Activated T-helper 17 cell treated with anti-CD3 and anti-CD28 coated beads, Interleukin-2, amount 50 U/mL, for 72 hours (primary cell): ENCODE measurements at places on chromosomes 16 and 17. TPM values are rescaled to one million over a fixed set of nuclear protein-coding genes. Genes with fewer than 3 reads are reported as not detected.

DNAAF8 gene
- not detected for total RNA-seq

GRCh38 chr16:1613211-1613622 lies 1.1 kb downstream of the CRAMP1 start:
- H3K27ac ChIP-seq = peak overlapping the region; percentile 84
- peak overlapping the region; percentile 88 for H3K4me3 ChIP-seq
- no peak for ATAC-seq
- no peaks in the 10 kb centered on the region for H3K27me3 ChIP-seq

C17orf50 gene
- total RNA-seq = not detected

GRCh38 chr17:32971171-32971570 lies 20.5 kb upstream of the SPACA3 start:
- H3K27me3 ChIP-seq = no peaks in the 10 kb centered on the region
- no peaks in the 10 kb centered on the region for H3K36me3 ChIP-seq
- no peak overlapping the region for H3K27ac ChIP-seq
- ATAC-seq = peak; percentile 91

MT1A gene
- 1.5 TPM for total RNA-seq

GUCY2D gene
- 0.77 TPM for total RNA-seq

TMIGD1 gene
- total RNA-seq = not detected

DNA sequence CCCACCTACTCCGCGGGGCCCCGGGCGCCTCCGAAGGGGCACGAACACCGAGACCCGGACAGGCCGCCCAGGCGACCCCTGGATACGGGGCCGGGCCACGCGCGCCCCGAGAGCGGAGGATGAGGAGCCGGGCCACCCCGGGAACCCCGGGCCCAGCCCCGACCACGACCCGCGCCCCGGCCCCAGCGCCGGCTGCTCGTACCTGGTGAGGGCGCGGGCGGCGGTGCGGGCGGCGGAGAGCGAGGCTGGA lies 192 bp downstream of the FASN start:
- ATAC-seq = no peak
- H3K27ac ChIP-seq = no peak overlapping the region
- H3K36me3 ChIP-seq = peaks cover 25% of the 10 kb centered on the region
- H3K4me3 ChIP-seq = peak overlapping the region; percentile 17

DNA sequence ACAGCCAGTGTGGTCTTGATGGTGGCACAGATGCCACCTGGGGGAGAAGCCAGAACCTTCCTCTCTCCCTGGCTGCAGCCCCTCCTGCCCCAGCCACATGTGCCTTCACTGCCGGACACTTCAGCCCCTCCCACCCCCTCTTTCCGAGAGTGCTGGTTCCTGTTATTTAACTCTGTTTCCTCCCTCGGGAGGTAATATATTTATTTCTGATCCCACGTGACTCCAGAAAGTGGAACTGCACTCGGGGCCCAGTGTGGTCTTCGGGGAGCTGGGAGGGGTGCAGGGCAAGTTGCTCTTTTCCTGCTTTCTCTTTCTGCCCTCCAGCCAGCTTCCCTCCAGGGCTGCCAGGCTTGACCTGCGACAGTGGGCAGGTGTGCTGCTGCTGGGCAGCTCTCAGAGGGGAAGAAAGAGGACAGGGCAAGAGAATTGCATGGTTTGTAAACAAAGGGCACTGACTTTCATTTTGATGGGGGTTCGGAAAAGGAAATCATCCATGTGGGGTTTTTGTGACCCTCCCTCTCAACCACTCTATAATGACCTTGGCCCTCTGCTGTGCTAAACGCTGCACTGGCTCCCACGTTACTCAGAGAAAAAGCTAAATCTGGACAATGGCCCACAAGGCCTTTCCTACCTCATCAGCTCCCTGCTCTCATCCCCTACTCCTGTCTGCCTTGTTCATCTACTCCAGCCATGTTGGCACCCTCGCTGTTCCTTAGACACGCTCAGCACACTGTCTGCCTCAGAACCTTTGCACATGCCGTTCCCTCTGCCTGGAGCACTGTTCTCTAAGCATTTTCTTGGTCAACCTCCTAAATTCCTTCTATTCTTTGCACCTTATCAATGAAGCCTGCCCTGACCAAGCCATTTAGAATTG lies 8.2 kb upstream of the CIITA start:
- H3K4me1 ChIP-seq = peaks cover 44% of the 10 kb centered on the region
- peaks cover 30% of the 10 kb centered on the region for H3K27me3 ChIP-seq
- H3K4me3 ChIP-seq = peak overlapping the region; percentile 69
- ATAC-seq = no peak
- no peaks in the 10 kb centered on the region for H3K36me3 ChIP-seq

GRCh38 chr17:11813871-11814270 lies 183.4 kb downstream of the ZNF18 start:
- no peak for ATAC-seq
- no peak overlapping the region for H3K27ac ChIP-seq
- no peak overlapping the region for H3K4me3 ChIP-seq
- no peaks in the 10 kb centered on the region for H3K27me3 ChIP-seq
- H3K36me3 ChIP-seq = no peaks in the 10 kb centered on the region
